ENCODE measurements at places on chromosomes 12 and 14.
A peak's percentile ranks its signal among the peaks of the same experiment; 100 is the strongest.

- no peak for DNase-seq
Observed at GRCh38 chr14:85479771-85480170, 50.2 kb upstream of the FLRT2 start.

DNA sequence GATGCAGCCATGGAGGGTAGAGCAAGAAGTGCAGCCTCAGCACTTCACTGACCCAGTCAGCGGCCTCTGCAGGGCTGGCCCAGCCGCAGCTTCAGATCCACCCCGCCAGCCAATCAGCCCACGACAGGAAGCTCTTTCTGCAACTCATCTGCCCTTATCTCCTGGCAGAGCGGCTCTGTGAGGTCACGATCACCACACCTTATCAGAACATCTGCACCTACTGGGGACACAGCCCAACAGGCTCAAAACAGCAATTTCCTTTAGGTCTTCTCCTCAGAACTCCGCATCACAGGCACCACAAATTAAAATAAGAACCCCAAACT, 287.3 kb downstream of the BCL11B start:
- DNase-seq = no peak

- DNase-seq = no peak
Observed at GRCh38 chr12:66709457-66709773, 30.5 kb upstream of the GRIP1 start.

- peak; percentile 61 for DNase-seq
Observed at GRCh38 chr12:43501703-43502102, 50.3 kb downstream of the ADAMTS20 start.

- no peak for DNase-seq
Observed at GRCh38 chr12:120799243-120800045, 73.8 kb downstream of the ACADS start.

Measured in myocyte (in vitro differentiated cells).